Hematopoietic multipotent progenitor cell (in vitro differentiated cells): ENCODE measurements at places on chromosomes 7 and 10.

DNA sequence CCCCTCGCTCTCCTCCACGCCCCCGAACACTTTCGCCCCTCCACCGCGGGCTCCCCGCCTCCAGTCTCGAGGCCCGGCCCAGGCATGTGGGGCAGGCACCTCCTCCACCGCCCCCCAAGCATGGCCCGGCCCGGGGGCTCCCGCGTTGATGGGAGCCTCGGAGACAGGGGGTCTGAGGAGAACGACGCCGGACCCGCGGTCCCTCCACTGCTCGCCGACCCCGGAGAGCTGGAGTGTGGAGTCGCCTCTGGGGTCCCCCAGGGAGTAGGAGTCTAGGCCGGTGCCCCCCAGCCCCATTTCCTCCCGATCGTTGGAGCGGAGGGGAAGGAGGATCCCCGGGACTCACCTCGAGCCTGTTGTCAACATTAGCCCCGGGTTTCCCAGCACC, 206 bp downstream of the UPF2 start:
- DNase-seq, result no peak

- no peak for DNase-seq
Observed at GRCh38 chr7:31705377-31705776, 18.4 kb downstream of the PPP1R17 start.

- no peak for DNase-seq
Observed at GRCh38 chr10:91471602-91472001, 61.5 kb downstream of the HECTD2 start.

- DNase-seq, result no peak
Observed at GRCh38 chr7:33614357-33615117, 290.8 kb upstream of the BMPER start.

DNA sequence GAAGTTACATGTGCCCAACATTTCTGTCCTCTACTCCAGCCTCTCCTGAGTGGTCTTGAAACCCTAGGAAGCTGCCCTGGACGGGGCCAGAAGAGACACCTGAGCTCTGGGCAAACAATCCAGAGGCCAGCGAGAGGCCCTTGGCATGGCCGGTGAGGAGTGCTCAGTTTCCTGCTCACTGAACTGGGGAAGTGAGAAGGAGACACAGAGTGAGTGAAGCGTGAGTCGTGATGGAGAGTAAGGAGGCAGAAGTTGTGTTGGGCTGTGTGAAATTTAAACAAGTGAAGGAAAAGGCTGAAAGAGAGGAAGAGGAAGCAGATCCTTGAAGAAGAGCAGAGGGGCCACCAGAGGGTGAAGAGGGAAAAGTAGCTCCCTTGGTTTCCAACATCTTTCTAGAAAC, 73.2 kb downstream of the WNT2 start:
- DNase-seq, result no peak

GRCh38 chr7:129914536-129915272, 38.1 kb downstream of the UBE2H start:
- no peak for DNase-seq

- DNase-seq, result no peak
Observed at GRCh38 chr7:44110719-44111635, 6.8 kb downstream of the AEBP1 start.

DNA sequence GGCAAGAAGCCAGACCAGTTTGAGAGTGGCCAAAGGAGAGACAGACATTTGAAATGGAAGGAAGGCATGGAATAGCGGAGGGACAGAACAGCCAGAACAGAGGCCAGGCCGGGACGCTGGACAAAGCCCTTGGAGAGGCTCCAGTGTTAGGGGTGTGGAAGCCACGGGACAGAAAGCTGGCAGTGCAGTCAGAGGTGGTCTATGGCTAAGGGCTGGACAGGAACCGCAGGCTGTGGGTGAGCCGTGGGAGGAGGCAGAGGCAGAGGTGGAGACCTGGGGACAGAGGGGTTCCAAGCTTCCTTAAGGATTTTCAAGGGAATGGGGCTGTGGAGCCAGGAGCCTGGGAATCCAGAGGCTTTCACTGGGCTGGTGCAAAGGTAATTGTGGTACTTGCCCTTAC, 301.1 kb downstream of the GFRA1 start:
- DNase-seq, result no peak

- DNase-seq, result no peak
Observed at GRCh38 chr7:55249332-55249731, 115.8 kb upstream of the LANCL2 start.

- DNase-seq, result no peak
Observed at GRCh38 chr10:35324196-35324595, 12.1 kb upstream of the CCNY start.
